Stimulated activated CD8-positive, alpha-beta memory T cell treated with anti-CD3 and anti-CD28 coated beads, Interleukin-2, amount 100 ng/mL, for 48 hours (primary cell): ENCODE measurements at places on chromosomes 6 and 20.

DNA sequence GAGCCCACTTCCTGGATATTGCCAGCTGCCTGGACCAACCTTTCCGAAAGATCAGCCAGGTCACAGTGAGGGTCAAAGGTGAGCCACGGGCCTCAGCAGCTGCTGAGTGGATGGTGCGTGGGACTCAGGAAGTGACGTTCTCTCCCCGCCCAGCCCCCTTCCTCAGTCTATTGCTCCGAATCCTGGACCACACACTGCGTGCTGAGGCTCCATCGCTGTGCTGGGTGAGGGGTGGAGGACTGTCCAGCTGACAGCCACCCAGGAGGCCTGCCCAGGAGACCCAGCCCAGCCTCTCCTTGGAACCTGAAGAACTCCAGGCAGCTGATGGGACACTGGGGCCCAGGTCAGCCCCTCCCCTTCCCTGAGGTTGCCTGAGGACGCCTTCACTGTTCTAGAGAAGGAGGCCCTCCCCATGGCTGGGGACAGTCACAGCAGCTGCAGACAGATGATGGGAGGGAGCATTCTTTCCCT lies 94.4 kb upstream of the CD93 start:
- no peak for DNase-seq

DNA sequence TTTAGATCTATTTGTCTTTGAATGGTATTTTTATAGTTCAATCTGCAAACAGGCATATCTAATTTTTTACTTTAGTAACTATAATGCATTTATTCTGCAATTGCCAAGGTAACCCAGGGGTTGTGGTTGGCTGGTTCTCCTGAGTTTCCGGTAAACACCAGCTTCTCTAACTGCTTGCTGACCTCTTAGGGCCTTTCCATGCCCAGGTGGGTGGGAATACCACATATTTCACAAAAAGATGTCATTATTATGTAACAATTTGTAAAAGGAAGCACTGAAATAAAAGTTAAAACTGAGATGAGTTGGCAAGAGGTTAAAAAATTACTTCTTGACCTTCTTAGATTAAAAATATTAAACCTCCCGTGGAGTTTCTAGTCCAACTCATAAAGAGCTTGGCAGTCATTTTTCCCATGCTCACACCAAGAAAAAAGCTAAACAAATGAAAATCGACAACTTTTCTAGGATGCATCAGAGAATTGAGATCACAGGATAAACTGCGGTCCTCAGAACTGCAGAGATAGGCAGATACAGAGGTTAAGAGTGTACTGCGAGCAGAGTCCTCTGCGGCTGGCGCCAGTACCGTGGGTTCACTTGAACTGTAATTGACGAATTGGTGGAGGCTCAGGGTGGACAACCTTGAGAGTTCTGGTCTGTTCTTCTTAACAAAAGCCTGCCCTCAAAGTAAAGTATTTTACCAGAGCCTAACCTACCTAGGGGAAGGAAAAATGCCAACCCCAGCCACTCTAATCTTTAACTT lies 2.2 kb upstream of the VNN1 start:
- DNase-seq, result no peak

DNA sequence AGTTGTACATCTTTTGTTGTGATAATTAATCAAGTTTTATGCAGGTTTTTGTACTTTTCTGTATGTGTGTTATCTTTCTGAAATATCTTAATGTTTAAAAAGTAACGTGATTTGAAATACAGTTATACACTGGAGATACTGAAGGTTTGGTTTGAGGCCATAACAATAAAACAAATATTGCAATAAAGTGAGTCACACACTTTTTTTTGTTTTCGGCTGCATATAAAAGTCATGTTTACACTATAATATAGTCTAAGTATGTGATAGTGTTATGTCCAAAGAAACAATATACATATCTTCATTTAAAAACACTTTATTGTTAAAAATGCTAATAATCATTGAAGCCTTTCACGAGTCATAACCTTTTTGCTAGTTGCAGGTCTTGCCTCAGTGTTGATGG lies 473.1 kb upstream of the GJE1 start:
- no peak for DNase-seq

DNA sequence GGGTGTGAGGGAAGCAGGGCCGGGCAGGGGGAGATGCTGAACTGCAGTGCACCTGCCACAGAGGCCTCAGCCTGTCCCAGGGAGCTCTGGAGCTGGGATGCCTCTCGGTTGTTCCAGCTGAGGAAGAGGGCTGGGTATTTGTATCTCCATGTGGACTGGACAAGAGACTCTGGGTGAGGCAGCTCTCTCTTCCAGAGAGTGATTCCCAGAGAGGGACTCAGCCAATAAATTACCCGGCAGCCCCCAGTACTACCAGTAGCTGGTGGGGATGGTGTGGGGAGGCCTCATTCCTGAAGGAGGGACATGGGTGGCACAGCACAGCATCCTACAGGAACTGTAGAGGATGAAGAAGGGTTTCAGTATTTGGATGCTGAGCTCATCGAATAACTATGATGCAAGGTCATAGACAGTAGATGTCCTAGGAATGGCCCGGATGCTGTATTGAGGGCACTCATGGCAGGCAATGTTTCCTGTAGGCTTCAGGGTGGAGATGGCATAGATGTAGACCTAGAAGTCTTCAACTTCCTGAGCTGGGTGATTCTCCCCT lies 1.4 kb downstream of the FGD2 start:
- no peak for DNase-seq

DNA sequence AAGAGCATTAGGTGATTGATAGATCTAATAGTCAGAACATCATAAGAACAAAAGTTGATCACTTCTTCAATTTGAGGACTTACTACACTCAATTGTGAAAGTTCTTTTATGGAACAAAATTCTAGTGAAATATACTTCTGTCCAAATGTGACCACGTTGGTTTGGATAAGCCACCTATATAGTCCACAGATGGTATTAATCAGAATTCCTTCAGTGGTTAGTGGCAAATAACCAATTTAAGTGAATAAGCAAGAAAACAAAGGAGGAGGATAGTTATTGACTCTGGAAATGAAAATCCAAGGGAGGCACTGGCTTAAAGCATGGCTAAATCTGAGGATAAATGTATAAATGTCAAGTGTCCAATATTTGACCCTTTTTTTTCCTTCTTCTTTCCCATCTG lies 268.5 kb upstream of the MARCKS start:
- no peak for DNase-seq
